ENCODE measurements at places on chromosomes 4 and X. TPM values are rescaled to one million over a fixed set of nuclear protein-coding genes. Genes with fewer than 3 reads are reported as not detected.

- H3K27ac ChIP-seq: no peak overlapping the region
- no peak overlapping the region for H3K4me3 ChIP-seq
- no peaks in the 10 kb centered on the region for H3K27me3 ChIP-seq
- H3K4me1 ChIP-seq: no peaks in the 10 kb centered on the region
- no peak for DNase-seq
- no peaks in the 10 kb centered on the region for H3K36me3 ChIP-seq
These were observed 27.9 kb downstream of the UGT2B4 start for GRCh38 chr4:69467797-69468196.

DNA sequence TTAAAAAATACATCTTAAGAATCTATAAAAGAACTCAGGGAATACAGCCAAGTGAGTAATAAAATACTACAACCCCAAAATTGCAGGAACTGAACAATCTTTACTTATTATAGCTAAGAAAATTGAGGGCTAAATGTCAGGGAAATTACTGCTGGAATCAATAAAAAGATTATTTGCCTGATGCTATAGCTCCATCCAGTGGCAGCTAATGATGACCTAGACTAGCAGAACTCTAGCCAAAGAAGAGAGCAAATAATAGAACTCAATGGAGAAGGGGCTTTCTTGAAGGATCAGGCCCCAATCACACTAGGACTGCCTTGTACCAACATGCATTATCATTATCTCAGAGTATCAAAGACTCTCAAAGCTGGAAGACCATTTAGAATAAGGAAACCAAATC lies 85.0 kb upstream of the FAM241A start:
- H3K4me3 ChIP-seq: no peak overlapping the region
- no peaks in the 10 kb centered on the region for H3K36me3 ChIP-seq
- no peak overlapping the region for H3K27ac ChIP-seq
- no peaks in the 10 kb centered on the region for H3K4me1 ChIP-seq
- H3K27me3 ChIP-seq: no peaks in the 10 kb centered on the region

GRCh38 chr4:139670775-139671174 lies 5.2 kb downstream of the MGST2 start:
- peaks cover 14% of the 10 kb centered on the region for H3K36me3 ChIP-seq
- DNase-seq: no peak
- peaks cover 35% of the 10 kb centered on the region for H3K4me1 ChIP-seq
- no peaks in the 10 kb centered on the region for H3K27me3 ChIP-seq
- no peak overlapping the region for H3K4me3 ChIP-seq

DNA sequence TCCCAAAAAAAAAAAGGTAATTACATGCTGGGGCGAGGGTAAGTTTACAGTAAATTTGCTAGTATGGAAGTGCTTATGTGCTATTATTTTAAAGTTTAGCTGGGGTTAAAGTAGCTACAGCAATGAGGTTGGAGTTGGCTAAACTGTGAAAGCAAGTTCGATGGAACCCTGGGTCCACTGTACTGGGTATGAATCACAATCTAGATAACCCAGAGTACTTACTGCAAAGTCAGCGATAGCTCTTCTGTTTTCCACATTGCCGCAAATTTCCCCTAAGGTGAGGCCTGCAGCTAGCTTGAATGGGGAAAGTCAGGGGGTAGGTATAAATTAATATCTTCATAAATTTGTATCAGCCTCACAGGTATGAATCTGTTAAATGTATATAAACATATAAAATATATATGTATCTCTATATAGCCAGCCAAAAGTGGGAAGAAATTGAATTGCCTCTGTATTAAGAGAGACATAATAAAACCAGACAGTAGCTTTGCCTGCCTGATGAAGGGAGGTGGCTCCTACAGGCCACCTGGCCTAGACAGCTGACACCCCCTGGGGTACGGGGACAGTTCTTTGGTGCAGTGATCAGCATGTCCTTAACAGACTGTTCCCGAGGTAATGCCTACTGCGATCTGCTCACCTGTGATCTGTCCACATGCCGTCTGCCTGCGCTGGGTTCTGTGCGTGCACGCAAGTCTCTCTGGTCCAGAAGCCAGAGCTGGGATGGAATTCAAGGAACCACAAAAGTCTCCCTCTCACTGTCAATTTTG lies 30.6 kb downstream of the CLRN2 start:
- H3K36me3 ChIP-seq: peaks cover 11% of the 10 kb centered on the region
- peaks cover 14% of the 10 kb centered on the region for H3K4me1 ChIP-seq
- H3K27ac ChIP-seq: peak overlapping the region; percentile 44
- DNase-seq: no peak
- H3K27me3 ChIP-seq: no peaks in the 10 kb centered on the region

DNA sequence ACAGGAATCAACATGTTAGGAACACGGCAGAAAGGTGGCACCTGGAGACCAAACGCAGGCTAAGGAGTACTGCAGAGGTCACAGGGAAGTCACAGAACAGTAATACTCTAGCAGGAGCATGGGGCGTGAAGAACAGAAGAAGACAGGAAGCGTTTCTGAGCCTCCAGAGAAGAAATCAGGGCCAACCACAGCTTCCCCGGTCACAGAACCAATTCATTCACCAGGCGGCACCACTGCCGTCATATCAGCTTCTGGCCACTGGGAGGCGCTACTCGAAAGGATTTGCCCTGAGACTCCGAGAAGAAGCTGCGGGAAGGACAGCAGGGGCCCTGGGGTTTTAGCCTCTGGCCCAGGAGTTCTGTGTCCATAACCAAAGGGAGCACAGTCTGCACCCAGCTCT lies 78.0 kb upstream of the DRD5 start:
- H3K27me3 ChIP-seq: no peaks in the 10 kb centered on the region
- DNase-seq: peak; percentile 65
- H3K4me3 ChIP-seq: no peak overlapping the region
- no peak overlapping the region for H3K27ac ChIP-seq

GRCh38 chr4:73067971-73068394 lies 1.5 kb downstream of the COX18 start:
- peak overlapping the region; percentile 92 for H3K27ac ChIP-seq
- peaks cover 8% of the 10 kb centered on the region for H3K4me1 ChIP-seq
- DNase-seq: no peak
- H3K4me3 ChIP-seq: peak overlapping the region; percentile 97

DNA sequence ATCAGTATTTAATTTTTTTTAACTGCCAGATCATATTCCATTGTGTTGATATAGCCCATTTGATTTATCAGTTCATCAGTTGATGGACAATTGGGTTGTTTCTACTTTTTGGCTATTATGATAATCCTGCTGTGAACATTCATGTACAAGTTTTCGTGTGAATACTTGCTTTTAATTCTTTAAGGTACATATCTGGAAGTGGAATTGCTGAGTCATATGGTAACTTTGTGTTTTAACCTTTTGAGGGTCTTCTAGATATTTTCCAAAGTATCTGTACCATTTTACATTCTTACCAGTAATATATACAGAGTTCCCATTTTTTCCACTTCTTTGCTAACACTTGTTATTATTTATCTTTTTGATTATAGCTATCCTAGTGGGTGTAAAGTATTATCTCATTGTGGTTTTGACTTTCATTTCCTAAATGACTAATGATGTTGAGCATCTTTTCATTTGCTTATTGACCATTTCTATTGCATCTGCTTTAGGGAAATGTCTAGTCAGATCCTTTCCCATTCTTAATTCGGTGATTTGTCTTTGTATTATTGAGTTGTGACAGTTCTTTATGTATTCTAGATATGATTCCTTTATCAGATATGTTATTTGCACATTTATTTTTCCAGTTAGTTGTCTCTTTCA lies 75.2 kb upstream of the NUDT6 start:
- no peaks in the 10 kb centered on the region for H3K4me1 ChIP-seq
- no peaks in the 10 kb centered on the region for H3K27me3 ChIP-seq
- H3K27ac ChIP-seq: no peak overlapping the region
- no peak overlapping the region for H3K4me3 ChIP-seq
- H3K36me3 ChIP-seq: no peaks in the 10 kb centered on the region

- peaks cover 25% of the 10 kb centered on the region for H3K36me3 ChIP-seq
- no peak for DNase-seq
- no peaks in the 10 kb centered on the region for H3K27me3 ChIP-seq
These were observed 34.7 kb downstream of the NOP14 start for GRCh38 chr4:2928242-2929176.

- no peak overlapping the region for H3K4me3 ChIP-seq
- H3K4me1 ChIP-seq: no peaks in the 10 kb centered on the region
- no peak overlapping the region for H3K27ac ChIP-seq
- no peak for DNase-seq
- H3K36me3 ChIP-seq: no peaks in the 10 kb centered on the region
These were observed 587.2 kb downstream of the EPHA5 start for GRCh38 chr4:65083076-65083475.

DNA sequence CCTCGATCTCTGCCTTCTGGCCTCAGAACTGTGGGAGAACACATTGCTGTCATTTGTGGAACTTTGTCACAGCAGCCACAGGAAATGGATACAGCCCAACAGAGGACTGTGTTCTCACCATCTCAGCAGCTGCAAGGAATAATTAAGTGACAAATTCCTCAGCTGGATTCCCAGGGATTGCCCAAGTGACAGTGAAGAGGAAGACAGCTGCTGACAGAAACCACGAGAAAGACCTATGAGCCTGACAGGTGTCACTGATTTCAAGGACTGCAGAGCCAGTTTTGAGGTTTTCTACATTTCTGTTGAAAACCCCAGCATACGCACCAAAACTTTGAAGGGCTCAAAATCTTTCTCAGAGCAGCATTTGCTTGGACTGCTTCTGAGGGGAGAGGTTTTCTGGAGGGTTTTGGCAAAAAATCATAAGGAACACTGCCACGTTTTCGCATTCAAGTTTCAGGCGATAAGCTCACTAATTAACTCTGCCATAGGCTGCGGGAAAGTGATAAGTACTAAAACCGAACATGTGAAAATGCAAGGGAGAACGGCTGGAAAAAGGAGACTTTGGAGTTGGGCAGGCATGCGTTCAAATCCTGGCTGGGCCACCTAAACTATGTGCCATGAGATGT lies 88.8 kb downstream of the DRD5 start:
- no peak overlapping the region for H3K4me3 ChIP-seq
- no peaks in the 10 kb centered on the region for H3K36me3 ChIP-seq
- no peak for DNase-seq
- no peaks in the 10 kb centered on the region for H3K4me1 ChIP-seq
- H3K27ac ChIP-seq: no peak overlapping the region

Gene CLDN34
- 0.39 TPM for total RNA-seq

Gene PPP4R3C
- not detected for total RNA-seq

Measured in Calu3 (cell line).